ENCODE measurements at places on chromosomes 13 and 19.

DNA sequence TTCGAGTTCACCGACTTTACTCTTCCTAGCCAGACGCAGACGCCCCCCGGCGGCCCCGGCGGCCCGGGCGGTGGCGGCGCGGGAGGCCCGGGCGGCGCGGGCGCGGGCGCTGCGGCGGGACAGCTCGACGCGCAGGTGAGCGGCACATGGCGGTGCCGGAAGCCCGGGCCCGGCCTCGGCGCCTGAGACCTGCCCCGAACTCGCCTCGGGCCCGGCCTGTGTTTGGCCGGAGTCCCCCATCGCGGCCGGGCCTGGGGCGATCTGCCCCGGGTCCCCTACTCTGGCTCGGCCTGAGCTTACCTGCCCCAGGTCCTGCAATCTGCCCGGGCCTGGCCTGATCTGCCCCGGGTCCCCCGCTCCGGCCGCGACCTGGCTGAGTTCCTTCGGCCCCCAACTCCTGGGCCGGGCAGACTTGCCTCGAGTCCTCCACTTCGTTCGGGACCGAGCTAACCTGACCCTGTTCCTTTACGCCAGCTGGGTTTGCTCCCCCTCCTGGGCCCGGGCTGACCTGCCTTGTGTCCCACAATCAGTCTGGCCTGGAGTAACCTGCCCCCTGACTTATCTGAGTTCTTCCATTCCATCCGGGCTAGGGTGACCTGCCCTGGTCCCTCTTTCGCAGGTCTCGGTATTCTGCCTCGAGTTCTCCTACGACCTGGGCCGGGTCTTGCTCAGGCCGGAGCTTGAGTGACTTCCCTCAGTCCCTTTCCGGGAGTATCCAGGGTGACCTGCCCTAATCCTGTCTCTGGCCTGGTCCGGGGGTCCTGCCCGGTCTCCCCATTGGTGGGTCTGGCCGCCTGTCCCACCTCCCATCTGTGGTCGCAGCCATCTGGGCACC lies 764 bp downstream of the UPF1 start:
- DNase-seq = no peak

DNA sequence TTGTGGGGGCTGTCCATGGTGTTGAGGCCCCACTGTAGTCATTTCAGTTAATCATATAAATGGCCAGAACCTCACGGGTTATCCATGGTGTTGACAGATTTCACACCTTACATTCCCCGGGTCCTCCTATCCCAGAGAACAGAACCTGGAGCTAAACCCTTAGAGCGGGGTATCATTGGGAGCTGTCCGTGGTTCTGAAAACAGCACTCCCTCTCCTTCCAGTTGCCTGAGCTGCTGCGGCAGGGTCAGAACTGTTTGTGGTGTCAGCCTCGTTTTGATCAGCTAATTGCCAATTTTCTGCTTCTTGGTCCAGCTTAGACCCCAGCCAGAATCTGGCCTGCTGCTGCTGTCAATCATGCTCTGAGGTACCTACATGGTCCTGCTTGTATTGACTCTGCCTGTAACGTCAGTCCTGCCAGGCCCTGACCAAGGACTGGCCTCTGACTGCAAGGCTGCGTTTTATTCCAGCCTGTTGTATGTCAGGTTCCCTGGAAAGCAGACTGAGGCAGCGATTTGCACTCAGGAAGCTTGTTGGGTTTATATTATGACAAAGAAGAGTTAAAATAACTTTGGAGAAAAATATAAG lies 55.8 kb upstream of the KCTD15 start:
- no peak for DNase-seq

GRCh38 chr13:69418319-69418718 lies 689.3 kb upstream of the ATXN8OS start:
- DNase-seq = no peak

GRCh38 chr13:50400035-50400726 lies 384.9 kb downstream of the KCNRG start:
- DNase-seq = no peak

GRCh38 chr13:105007166-105007808 lies 1528.2 kb downstream of the EFNB2 start:
- DNase-seq = no peak

DNA sequence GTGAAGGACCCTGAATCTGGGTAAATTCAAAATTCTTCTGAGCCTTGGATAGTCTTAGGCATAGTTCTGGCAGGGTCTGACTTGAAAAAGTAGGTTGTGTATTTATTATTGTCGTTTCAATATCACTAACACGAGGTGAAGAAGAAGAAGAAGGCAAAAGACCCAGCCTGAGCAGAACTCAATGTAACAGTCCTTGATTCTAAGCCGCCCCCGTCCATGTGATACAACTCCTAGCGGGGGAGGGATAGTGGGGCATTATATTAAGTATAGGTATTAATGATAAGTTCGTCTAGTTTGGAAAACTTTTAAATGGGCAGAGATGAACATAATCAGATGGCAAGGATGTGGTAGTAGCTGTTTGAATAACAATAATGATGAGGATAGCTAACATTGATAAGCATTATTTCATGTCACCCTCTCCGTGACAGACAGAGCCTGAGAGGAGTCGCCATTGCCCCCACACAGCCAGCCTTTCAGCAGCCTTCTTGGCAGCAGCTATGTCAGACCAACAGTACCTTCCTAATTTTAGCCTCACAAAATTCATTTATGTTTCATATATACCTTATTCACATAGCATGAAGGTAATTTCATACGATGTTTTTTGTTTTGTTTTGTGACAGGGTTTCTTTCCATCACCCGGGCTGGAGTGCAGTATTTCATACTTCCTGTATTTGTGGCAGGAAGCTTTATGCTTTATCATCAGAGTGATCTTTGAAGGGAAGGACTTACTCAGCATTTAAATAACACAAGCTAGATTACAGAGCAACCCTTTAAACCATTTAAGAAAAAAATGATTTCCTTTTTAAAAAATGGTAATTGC lies 64.4 kb upstream of the NPAS1 start:
- DNase-seq = no peak

DNA sequence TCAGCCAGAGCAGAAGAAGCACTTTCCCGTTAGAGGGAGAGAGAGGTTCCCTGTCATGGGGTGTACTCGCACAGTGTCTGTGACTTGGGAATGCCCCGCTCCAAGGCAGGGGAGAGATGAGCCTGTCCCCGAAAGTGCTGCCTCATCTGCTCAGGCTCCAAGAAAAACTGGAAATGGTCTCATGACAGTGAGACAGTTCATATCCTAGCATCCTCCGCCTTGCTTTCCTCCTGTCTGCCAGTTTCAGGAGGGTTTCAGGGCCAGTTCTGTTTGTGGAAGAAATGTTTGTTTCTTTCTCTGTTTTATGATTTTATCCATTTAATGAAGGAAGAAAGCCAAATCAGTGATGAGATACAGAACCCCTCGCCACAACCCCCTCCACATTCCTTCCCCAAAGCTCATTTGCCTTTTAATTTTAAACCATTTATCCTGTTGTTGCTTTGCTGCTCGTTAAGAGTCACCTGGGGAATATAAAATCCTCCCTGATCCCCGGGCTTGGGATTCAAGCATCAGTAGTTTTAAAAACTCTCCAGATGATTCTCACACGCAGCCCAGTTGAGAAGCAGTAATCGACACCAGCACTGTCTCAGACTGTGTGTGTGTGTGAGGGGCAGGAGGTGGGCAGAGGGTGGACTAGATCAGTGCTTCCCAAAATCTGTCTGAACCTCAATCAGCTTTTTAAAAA lies 144.6 kb upstream of the UBL3 start:
- DNase-seq = peak; percentile 8

DNA sequence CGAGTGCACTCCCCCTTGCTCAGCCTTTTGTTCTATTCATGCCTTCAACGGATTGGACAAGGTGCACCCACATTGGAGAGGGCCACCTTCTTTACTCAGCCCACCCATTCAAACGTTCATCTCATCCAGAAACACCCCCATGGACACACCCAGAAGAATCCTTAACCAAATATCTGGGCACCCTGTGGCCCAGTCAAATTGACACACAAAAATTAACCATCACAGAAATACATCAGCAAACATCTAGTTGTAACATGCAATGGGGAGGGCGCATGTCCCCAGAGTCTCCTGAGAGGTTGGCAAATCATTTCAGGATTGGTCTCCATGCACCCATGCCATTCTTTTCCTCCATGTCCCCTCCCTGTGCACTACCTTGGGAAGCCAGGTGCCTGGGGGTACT lies 167.1 kb downstream of the ZNF536 start:
- no peak for DNase-seq

- DNase-seq = peak; percentile 80
These were observed 485.3 kb downstream of the SLITRK6 start for GRCh38 chr13:85313761-85314503.

- no peak for DNase-seq
These were observed 101.7 kb upstream of the MCF2L start for GRCh38 chr13:112867301-112867711.

DNA sequence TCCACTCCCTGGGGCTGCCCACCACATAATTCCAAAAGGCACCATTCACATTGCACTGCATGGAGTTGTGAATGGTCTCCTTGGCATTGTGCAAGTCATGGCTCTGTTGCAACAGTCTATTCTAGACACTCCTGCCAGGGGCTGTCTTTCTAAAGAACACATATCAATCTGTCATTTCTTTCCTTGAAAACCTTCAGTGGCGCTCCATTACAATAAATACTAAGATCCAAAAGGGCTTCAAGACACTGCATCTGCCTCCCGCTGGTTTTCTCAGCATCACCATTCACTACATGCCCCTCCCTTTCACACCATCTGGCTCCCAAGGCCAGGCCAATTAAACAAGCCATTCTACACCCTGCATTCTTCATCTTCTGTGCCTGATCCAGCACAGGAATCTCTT lies 32.2 kb upstream of the TM9SF2 start:
- peak; percentile 78 for DNase-seq

DNA sequence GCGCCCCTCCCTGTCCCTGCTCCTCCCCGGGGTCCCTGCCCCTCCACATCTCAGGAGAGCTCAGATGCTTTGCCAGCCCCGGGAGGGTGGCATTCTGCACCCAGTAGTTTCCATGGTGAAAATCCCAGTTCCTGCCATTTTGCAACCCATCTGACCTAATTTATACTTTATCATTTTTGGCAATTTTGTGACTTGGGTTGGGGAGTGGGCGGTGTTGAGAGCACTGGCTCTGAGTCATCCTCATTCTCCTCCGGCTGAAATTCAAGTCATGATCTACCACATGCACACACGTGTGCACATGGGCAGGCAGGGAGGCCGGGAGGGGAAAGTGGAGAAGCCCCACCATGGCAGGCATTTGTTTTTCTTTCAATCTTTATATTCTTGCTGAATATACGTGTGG lies 208.6 kb downstream of the URI1 start:
- DNase-seq = no peak

- no peak for DNase-seq
These were observed 446.1 kb downstream of the FGF14 start for GRCh38 chr13:101955764-101956163.

GRCh38 chr19:6608940-6609339 lies 18.0 kb upstream of the CD70 start:
- DNase-seq = no peak

- DNase-seq = no peak
These were observed 468 bp upstream of the SERTM1 start for GRCh38 chr13:36673352-36673751.

DNA sequence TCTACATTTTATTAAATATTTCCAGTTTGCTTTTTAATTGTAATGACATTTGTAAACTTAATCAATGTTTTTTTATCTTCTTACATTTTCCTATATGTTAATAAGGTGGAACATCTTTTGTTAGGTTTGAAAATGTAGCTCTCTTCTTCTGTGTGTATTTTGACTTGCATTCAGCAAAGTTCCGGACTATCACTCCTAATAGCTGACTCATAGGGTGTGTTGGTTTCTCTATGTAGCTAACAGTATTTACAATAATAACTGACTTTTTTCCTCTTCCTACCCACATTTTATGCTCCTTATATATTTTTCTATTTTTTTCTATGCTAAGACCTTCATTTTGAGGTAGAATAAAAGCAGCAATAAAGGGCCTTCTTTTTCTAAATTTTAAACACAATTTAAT lies 28.1 kb downstream of the MYO16 start:
- DNase-seq = no peak

DNA sequence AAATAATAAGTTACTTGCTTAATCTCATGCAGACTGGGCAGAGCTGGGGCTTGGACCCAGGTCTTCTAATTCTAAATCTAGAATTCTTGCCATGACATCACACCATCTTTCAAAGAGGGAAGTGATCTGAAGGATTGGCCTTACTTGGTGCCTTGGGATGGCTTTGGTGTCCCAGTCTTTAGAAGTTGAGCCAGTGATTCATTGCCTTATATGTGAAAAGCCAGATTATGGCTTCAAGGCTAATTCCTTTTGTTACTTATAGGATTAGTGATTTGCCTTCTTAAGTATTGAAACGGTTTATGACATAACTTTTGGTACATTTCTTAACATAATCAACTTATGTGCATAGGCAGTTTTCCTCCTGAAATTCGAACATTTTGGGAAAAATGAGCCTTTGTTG lies 14.9 kb downstream of the COG3 start:
- DNase-seq = no peak

DNA sequence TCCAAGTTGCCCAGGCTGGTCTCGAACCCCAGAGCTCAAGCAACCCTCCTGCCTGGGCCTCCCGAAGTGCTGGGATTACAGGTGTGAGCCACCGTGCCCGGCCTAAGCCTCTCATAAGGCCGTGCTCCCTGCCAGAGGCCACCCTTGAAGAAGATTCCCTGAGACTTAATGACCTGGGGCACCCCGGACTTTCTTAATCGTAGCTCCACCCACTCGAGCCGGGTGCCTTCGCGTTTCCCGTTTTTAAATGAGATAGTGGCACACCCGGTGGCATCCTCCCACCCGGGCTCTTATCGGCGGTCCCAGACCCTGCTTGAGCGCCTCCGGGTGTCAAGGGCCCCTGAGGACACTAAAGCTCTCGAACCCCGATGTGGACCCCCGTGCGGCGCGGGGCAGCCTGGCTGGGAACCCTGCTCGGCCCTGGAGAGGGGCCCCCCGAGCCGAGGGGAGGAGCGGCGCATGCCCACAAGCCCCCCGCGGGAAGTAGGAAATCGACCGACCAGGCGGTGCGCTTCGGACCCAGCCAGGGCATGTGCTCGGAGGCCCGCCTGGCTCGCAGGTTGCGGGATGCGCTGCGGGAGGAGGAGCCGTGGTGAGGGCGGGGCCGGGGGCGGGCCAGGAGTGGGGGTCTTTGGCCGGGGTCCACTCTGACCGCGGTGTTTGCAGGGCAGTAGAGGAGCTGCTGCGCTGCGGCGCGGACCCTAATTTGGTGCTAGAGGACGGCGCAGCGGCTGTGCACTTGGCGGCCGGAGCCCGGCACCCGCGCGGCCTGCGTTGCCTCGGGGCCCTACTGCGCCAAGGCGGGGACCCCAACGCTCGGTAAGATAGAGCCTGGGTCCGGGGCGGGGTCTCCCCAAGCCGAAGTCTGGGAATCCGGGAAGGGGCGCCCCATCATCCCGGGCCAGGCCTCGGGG lies at the start of gene ANKLE1:
TSS of gene ANKLE1 (plus strand) at position 511 of the 914 bp plus-strand sequence. CDS start at position 531, 20 bp downstream.
- DNase-seq = no peak

DNA sequence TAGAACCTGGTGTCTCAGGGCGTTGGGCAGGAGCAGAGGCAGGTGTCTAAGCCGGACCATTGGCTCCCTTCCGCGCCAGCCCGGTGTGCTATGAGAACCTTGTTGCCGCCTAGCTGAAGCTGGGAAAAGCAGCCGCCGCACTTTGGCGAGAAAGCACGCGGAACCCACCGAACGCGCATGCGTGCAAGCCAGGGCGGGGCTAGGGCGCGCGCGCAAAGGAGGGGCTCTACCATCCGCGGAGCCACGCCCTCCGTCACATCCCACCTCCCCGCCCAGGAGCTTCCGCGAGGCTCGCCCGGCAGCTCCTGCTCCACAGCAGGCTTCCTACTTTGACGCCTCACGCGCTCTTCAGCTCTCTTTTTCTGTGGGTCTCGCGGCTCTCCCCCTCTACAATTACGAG lies 51.3 kb downstream of the WDR87 start:
- no peak for DNase-seq

Data from NCI-H524 treated with DMSO at 0.1 percent for 48 hours (cell line).